HEK293T (cell line): ENCODE measurements at places on chromosomes 1 and 21.

GRCh38 chr1:2014741-2015735 lies 4.1 kb upstream of the GABRD start:
- no peak for DNase-seq

- no peak for DNase-seq
These were observed 1.3 kb downstream of the PIK3R3 start for GRCh38 chr1:46131093-46131492.

DNA sequence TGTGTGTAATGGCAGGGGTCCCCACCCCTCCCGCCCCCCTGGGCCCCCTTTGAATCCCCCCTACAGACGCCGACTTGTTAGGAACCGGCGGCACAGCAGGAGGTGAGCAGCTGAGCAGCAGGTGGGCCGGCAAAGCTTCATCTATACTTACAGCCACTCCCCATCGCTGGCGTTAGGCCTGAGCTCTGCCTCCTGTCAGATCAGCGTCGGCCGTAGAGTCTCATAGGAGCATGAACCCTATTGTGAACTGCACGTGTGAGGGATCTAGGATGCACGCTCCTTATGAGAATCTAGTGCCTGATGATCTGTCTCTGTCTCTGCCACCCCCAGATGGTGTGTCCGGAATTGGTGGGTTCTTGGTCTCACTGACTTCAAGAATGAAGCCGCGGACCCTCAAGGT lies 14.9 kb upstream of the VPS26C start:
- DNase-seq = no peak

- DNase-seq = no peak
These were observed 282.9 kb downstream of the PTPRU start for GRCh38 chr1:29519108-29519787.

DNA sequence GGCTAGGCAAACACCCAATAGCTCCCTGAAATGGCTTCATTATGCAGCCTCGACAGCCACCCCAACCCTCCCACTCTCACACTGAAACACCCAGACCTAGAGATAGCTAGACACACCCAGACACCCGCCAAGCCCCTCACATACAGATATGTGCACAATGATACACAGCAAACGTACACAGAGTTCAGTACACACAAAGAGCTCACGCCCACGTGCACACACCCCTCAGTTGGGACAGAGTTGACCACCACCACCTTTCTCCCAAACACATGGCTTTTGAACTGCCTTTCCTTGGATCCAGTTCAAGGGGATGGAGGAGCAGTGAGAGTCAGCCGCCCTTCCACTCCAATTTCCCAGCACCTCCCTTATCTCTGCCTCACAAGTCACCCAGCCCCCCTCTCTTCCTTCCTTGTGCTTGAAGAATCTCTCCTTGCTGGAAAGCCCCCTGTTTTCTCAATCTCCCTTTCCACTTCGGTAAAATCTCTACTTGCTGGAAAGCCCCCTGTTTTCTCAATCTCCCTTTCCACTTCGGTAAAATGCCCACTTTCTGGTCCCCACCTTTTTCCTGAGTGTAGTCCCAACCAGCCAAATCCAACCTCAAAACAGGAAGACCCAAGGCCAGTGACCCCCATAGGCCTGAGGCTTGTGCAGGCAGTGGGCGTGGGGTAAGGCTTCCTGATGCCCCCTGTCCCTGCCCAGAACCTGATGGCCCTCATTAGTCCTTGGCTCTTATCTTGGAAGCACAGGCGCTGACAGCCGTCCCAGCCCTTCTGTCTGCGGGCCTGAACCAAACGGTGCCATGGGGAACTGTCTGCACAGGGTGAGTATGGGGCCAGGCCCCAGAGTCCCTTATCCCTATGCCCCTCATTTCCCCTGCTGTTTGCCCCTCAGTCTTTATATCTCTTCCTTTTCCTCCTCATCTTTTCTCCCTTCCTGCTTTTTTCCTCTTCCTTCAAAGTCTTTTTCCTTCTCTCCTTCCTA lies at the start of gene ACKR1:
ACKR1 (plus strand) TSS at position 715 of the 981 bp plus-strand sequence; CDS start at position 800, 85 bp downstream.
- no peak for DNase-seq

DNA sequence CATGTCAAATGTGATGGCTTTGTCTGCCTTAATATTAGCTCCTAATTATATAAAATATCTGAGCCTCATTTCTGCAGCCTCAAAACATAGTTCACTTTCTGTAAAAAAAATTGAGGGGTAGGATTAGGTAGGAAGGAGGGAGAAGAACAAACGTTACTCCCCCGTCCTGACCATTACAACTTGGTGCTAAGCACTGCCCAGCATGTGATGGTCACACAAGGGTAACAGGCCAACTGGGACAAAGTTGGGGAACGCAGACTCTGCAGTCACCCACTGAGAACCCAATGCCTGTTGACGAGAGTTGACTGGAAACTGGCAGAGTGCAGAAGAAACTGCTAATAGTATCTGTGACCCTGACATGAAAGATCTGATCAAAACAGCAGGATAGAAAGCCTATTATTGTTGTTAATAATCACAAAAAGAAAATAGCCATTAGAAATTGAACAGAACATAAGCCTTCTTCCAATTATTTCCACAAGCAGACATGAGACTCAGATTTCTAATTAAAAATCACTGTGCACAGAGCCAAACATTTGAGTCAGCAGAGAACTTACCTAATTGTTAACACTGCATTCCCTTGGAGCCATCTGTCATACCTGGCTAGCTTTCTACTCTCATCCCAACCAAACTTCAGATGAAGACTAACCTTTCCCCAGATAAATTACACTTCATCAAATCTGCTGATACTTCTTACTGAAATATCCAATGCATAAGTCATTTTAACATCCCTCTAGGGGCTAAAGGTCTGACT lies 5.5 kb downstream of the SORT1 start:
- no peak for DNase-seq

GRCh38 chr1:8004803-8005573 lies 21.1 kb downstream of the ERRFI1 start:
- no peak for DNase-seq
